ENCODE measurements at places on chromosomes 7 and 10.
A peak's percentile ranks its signal among the peaks of the same experiment; 100 is the strongest.

DNA sequence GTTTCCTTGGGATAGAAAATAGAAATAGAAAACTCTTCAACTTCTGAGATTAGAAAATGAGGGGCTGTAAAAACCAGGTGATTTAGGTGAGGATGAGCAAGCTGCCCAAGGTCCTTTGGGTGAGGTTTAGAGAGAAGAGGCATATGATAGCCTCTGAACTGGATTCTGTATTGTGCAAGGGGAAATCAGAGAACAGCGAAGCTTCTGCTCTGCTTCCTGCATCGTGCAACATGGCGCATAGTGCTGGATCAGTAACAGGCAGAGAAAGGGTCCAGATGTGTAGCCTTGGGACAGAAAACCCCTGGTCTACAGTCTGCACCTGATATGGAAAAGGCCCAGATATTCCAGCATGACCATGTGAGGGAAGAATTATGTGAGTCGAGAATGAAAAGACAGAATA is 121.7 kb downstream of the MBL2 start:
- no peak for DNase-seq

DNA sequence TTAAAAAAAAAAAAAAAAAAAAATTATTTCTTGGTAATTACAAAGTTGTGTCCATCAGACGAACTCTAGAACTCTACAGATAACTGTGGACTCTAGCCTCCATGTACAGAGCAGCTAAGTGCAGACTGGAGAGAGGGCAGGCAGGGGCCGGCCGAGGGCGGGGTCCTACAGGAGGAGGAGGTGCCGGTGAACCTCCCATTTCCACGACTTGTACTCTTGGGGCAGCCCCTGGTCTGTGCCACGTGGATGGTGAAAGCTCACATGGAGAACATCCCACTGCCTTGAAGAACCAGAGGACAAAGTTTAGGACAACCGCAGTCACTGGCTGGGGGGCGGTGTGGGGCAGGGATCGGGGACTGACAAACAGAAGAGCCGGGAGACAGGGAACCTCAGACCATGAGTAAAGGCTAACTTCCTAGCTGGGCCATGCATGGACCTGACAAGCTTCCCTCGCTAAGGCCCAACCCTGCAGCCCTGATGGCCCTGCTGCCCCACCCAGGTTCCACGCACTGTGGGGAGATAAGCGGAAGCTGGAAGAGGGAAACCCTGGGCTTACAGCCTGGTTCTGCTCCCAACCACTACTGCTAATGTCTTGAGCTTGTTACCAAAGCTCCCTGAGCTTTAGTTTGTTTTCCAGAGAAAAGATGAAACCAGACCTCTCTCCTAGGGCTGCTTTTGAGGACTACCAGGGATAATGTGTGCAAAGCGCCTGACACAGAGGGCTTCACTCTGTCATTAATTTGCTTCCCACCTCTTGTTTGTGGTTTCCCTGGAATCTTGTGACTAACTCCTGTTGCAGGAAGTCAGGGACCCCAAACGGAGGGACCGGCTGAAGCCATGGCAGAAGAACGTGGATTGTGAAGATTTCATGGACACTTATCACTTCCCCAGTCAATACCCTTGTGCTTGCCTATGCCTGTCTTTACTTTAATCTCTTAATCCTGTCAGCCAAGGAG is 16.1 kb upstream of the SEC61G start:
- no peak for DNase-seq

DNA sequence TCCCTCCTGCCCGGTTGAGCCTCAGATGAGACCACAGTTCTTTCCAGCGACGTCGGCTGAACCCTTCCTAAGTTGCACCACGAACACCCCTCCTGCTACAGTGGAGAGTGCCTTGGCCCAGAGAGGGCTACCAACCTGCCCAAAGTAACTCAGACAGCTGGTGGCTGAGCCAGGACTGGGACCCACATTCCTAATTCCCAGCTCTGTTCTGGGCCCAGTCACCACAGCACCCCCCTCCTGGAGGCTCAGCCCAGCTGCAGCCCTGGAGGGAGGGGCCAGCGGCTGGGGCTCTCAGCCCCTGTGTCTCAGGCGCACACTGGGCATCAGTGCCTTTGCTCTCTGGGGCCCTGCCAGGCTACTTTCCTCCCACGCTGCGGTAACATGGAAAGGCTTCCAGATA is 10.6 kb downstream of the ATP6V1F start:
- DNase-seq: no peak

- peak; percentile 87 for DNase-seq
Measured at GRCh38 chr10:34815185-34816084, at the start of gene PARD3. Gene PARD3, minus strand, starts transcription at chr10:34815296. Its CDS starts 301 bp downstream, at chr10:34814995.

- DNase-seq: no peak
Measured at GRCh38 chr7:157537056-157537455, 200.3 kb downstream of the DNAJB6 start.

DNA sequence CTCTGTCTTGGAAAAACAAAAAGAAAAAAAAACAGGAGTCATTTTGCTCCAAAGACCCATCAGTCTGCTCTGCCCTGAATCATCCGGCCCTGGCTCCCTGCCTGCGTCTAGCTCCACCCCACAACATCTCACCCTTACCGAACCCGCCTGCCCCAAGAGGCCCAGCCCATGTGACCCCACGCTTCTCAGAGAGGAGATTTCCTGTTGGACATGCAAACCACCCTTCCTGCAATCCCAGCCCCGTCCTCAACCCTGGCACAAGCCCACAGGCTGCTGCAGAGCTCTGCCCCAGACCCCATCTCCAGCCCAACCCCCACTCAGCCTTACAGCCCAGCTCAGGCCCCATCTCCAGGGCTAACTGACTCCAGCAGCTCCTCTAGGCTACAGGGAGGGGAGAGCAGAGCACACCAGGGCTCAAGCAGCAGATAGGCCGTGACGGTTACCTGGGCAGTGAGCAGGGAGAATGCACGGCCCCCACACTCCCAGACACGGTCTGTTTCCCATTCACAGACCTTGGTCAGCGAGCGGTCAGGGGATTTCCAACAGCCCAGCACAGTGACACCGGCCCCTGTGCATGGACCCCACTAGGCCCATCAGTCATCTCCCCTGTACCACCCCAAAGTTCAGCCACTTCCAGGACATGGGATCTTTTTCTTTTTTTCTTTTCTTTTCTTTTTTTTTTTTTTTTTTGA is 69.9 kb upstream of the GTF2I start:
- DNase-seq: peak; percentile 81

DNA sequence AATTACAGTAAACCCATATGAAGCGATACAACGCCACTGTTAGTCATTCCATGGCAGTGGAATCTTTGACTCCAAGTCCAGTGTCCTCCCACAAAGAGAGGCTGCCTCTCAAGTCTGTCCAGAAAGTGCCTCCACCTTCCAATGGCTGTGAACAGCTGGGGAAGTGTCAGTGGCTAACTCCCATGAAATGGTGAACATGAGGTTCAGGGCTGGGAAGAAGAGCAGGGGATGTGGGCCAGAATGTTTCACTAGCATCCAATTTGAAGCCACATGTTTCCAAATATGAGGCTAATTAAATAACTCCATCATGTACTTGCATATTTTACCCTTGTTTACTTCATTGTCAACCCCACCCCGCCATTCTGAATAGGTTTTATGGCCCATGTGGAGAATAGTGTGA is 53.1 kb upstream of the CHST15 start:
- DNase-seq: no peak

- DNase-seq: no peak
Measured at GRCh38 chr7:73605601-73606220, 18.6 kb downstream of the MLXIPL start.

DNA sequence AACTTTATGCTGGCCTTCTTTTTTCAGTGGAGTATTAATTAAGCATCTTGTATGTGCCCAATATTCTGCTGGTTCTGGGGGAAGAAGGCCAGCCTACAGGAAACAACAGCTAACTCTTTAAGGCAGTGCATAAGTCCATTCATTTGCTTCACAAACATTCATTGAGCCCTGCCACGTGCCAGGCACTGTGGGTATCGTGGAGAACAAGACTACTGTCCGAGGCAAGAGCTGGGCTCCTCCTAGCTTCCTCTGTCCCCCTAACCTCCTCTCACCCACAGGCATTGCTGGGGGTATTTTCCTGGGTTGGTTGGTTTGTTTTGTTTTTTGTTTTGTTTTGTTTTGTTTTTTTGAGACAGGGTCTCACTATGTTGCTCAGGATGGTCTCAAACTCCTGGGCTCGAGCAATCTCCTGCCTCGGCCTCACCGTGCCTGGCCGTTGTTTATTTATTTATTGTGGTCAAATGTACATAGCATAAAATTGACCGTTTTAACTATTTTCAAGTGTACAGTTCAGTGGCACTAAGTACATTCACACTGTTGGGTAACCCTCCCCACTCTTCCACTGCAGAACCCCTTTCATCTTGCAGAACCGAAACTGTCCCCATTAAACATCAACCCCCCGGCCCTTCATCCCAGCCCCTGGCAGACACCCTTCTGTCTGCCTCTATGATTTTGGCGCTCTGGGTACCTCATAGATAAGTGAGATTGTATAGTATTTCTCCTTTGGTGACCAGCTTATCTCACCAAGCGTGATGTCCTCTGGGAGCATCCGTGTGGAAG is 32.6 kb downstream of the CHST3 start:
- no peak for DNase-seq

- DNase-seq: no peak
Measured at GRCh38 chr7:151079199-151079910, 1.3 kb downstream of the FASTK start.

GRCh38 chr7:144821067-144821466 is 14.8 kb downstream of the TPK1 start:
- no peak for DNase-seq

DNA sequence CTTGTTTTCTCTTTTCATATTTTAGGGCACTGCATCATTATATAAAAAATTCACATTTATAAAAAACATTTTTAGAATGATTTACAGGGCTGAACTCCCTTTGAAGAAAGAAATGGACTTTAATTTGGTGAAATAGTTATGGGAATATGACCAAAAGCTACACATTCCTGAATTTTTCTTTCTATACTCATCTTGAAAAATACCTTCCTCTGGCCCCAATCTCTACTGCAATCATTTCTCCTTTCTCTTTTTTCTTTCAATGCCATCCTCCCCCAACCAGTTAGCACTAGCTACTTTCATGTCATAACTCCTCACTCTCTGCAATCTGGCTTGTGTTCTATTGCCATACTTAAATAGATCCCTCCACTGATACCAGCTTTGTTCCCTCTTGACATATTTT is 6.2 kb downstream of the WNT8B start:
- DNase-seq: no peak

- DNase-seq: no peak
Measured at GRCh38 chr7:47196106-47196645, 385.7 kb downstream of the TNS3 start.

- DNase-seq: no peak
Measured at GRCh38 chr7:29468196-29468595, 95.4 kb upstream of the PRR15 start.

GRCh38 chr10:102642736-102643335 is 1.4 kb upstream of the TRIM8 start:
- DNase-seq: peak; percentile 81

DNA sequence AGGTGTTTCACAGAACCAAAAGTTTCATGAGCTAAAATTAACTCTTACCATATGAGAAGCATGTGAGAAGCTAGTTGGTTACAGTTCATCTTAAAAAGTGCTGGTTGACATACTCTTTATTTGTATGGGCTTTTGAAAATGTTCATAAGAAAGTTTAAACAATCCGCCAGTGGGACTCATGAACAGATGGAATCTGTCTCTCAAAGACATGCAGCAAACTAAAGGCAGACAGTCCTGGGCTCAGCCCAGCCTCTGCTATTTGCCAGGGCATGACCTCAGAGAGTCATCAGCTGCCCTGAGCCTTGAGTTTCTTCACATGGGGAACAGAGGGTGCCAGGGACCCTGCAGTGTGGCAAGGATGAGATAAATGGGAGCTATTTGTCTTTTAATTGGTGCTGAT is 3.2 kb downstream of the PYROXD2 start:
- no peak for DNase-seq

DNA sequence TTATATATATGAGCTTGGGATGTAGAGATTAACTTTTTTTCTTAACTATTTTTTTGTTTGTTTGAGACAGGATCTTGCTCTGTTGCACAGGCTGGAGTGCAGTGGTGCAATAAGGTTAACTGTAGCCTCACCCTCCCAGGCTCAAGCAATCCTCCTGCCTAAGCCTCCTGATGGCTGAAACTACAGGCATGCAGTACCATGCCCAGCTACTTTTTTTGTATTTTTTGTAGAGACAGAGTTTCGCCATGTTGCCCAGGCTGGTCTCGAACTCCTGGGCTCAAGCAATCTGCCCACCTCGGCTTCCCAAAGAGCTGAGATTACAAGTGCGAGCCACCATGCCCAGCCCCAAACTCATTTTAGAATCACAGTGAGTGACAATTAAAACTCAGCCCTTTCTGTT is 105.2 kb downstream of the CUBN start:
- DNase-seq: no peak
